ENCODE measurements at places on chromosomes 1 and 21.

DNA sequence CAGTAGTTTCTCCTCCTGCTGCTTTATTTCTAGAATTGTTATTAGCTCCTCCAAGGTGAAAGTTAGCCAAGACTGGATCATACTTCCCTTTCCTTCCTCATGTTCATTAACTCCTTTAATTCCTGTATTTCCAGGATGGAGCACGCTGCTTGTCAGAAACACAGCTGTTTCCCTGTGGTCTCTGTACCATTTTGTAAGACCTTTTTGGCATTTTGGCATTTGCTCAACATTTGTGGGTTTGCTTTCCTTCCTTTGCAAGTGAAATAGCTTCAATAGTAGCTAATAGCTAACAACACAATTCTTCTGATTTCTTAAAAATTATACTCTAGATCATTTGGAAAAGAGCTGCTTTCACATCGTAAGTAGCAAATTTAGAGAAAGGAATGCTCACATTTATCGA lies 44.3 kb upstream of the HPDL start:
- no peaks in the 10 kb centered on the region for H3K27me3 ChIP-seq
- no peaks in the 10 kb centered on the region for H3K36me3 ChIP-seq
- peak; percentile 7 for DNase-seq
- H3K27ac ChIP-seq: no peak overlapping the region
- H3K4me1 ChIP-seq: no peaks in the 10 kb centered on the region

DNA sequence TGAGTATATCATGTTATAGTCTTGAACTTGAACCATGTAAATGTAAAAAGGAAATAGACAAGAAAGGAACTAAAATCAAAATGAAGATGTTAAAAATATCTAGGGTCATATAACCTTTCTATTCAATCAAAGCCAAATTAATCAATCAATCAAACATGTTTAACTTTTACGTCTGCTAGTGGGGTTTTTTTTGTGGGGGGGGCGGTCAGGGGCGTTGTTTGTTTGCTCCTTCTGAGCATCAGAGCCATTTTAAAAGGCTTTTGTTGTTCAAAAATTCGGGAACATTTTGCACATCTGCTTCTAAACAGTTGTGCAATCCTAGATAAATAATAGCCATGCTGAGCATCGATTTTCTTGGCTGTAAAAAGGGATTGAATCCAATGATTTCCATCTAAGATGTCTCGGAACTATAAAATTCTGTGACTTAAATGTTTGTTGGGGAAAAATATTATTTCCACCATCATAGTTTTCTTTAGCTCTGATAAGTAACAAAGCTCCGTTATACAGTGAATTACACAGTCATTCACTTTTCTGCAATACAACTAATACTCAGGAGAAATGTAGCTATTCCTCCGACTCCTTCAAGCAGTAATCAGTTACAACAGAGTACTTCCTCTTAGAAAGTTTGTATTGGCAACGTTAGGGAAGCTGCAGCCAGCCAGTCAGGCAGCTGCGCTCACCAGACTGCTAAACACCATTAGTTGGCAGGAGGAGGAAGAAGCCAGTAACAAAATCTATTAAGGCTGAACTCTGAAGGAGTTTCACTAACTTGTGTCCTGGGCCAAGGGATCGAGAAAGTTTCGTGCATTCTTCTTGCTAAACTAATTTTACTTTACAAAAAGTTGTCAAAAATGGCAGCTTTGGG lies 2.2 kb downstream of the SPATA6 start:
- peaks cover 4% of the 10 kb centered on the region for H3K4me1 ChIP-seq
- peak; percentile 74 for DNase-seq

GRCh38 chr1:117215733-117216462 lies 5.2 kb upstream of the VTCN1 start:
- H3K27me3 ChIP-seq: peaks cover 4% of the 10 kb centered on the region
- DNase-seq: no peak
- H3K27ac ChIP-seq: no peak overlapping the region
- no peak overlapping the region for H3K4me3 ChIP-seq
- H3K36me3 ChIP-seq: no peaks in the 10 kb centered on the region

GRCh38 chr1:28646040-28646439 lies 2.4 kb upstream of the RNU11 start:
- no peak overlapping the region for H3K4me3 ChIP-seq
- peak; percentile 82 for DNase-seq
- H3K27me3 ChIP-seq: no peaks in the 10 kb centered on the region
- peak overlapping the region; percentile 10 for H3K27ac ChIP-seq
- H3K4me1 ChIP-seq: peaks cover 1% of the 10 kb centered on the region

DNA sequence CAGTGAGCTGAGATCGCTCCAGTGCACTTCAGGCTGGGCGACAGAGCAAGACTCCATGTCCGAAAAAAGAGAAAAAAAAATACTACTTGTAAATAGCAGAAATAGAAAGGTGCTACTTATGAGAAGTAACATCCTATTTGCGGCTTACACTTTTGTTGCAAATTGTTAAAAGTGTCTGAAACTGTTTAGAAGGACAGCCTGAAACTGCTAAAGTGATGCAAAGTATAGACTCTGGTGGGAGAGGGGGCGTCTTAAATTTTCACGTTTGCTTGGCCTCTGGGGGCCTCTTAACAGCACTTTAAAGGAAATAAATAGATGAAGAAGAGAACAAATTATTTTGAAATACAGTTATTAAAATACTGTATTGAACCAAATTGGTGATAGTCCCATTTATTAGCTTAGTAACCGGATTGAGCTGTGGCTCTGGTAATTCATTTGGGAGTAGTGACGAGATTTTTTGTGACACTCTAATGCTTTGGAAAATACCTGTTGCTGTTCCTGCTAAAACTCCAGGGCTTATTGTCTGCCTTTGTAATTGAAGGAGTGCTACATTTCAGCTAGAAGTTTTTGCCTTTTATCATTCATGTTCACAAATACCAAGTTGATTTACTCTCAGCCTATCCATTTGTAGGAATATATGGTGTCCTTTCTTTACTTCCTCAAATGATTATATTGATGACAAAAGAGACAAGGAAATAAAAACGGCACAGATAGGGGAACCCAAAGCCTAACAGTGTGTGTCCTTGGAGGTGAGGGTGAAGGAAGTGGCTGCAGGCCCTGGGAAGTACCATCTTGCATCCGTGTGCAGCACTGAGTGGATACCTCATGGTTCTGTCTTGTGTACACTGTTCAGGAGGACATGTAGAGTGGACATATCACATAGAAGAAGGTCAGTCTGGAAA lies 6.2 kb downstream of the PKNOX1 start:
- peaks cover 7% of the 10 kb centered on the region for H3K4me1 ChIP-seq
- no peaks in the 10 kb centered on the region for H3K27me3 ChIP-seq
- DNase-seq: no peak
- H3K4me3 ChIP-seq: no peak overlapping the region

GRCh38 chr1:35847935-35848565 lies 35.0 kb upstream of the AGO1 start:
- H3K36me3 ChIP-seq: peaks cover 6% of the 10 kb centered on the region
- no peak for DNase-seq
- no peaks in the 10 kb centered on the region for H3K27me3 ChIP-seq
- H3K27ac ChIP-seq: no peak overlapping the region

DNA sequence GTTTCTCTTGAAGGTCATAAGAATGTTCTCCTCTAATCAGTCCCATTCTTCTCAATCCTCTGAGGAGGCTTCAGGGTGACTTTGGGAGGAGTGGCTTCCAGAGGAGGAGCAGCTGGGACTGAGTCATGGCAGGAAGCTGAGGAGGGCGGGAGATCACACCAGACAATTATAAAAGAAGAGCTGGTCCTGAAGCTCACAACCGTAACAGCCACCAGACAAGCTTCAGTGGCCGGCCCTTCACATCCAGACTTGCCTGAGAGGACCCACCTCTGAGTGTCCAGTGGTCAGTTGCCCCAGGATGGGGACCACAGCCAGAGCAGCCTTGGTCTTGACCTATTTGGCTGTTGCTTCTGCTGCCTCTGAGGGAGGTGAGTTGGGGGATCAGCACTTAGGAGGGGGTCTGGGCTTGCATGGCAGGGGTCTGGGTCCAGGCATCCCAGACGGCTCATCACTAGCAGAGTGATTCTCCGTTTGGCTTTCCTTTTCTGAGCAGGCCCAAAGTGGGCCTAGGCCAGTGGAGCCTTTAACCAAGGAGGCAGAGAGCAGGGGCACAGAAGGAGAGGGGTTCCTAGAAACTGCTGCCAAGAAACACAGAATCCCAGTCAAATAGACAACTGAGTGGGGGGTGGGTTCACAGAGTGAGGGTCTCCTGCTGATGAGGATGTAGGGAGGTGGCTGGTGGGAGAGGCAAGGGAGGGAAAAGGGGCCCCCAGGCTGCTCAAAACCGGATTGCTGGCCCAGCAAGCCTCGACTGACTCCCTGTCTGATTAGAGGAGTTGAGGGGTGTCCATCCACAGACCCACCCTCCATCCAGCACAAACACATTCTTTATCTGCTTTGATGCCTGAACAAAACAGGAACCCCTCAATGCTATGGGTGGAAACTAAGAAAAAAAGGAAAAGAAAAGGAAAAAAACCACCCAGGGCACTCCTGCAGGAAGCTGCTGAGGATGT lies at the start of gene ECM1:
Gene ECM1 (plus strand): TSS at position 198 of the 953 bp plus-strand sequence. CDS start 101 bp downstream, at position 299.
- DNase-seq: peak; percentile 84
- peak within 1 kb of the TSS; percentile 48 for H3K4me3 ChIP-seq
- peaks cover 46% of the 10 kb centered on the region for H3K36me3 ChIP-seq
- H3K4me1 ChIP-seq: peaks cover 20% of the 10 kb centered on the region
- H3K27ac ChIP-seq: peak within 1 kb of the TSS; percentile 94

DNA sequence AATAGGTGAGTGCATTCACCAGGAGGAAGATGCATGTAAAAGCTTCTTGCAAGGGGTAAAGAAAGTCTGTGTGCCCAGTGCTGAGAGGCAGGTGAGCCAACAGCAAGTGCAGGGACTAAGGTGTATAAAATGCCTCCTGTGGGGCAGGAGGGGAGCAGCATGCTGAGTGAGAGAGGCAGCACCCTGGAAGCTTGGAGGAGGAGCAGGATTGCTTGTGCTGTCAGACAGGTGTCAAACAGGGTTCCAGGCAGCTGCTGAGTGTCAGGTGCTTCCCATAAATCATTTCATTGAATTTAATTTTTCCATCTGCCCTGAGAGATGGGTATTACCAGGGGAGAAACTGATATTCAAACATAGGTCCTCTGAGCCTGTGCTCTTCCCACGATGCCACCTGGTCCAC lies 13.9 kb downstream of the BSND start:
- no peak overlapping the region for H3K4me3 ChIP-seq
- DNase-seq: no peak
- H3K27me3 ChIP-seq: peaks cover 47% of the 10 kb centered on the region
- no peak overlapping the region for H3K27ac ChIP-seq

GRCh38 chr1:51237351-51238033 lies 1.4 kb downstream of the RNF11 start:
- H3K27me3 ChIP-seq: no peaks in the 10 kb centered on the region
- H3K36me3 ChIP-seq: no peaks in the 10 kb centered on the region
- peak overlapping the region; percentile 85 for H3K4me3 ChIP-seq
- peak overlapping the region; percentile 89 for H3K27ac ChIP-seq
- DNase-seq: peak; percentile 69

- no peak overlapping the region for H3K4me3 ChIP-seq
- H3K27me3 ChIP-seq: peaks cover 2% of the 10 kb centered on the region
- H3K4me1 ChIP-seq: peaks cover 10% of the 10 kb centered on the region
- DNase-seq: no peak
Observed at GRCh38 chr1:2544093-2544874, 11.9 kb upstream of the TNFRSF14 start.

Measured in IMR-90 (cell line).